COLO829 (cell line): ENCODE measurements at places on chromosomes 7 and 10.

DNA sequence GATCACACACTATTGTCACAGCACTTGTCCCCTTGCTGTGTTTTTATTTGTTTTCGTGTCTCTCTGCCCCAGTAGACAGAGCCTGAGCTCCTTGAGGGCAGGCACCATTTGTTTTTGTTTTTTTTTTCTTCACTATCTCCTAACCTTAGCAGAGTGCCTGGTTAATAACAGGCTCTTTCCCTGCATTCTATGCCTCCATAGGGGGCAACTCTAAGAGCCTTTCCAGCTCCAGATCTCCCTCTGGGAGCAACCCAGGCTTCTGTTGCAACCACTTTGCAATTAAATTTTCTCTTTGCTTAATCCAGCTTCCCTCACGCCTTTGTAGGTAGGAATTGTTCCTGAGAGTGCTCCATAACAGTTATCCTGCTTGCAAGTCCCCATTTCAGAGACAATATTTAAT, 148.4 kb downstream of the PLXDC2 start:
- no peak for DNase-seq

- no peak for DNase-seq
Measured at GRCh38 chr10:7015457-7015856, 395.4 kb downstream of the SFMBT2 start.

GRCh38 chr10:113427811-113428558, 124.9 kb upstream of the HABP2 start:
- DNase-seq, result no peak

DNA sequence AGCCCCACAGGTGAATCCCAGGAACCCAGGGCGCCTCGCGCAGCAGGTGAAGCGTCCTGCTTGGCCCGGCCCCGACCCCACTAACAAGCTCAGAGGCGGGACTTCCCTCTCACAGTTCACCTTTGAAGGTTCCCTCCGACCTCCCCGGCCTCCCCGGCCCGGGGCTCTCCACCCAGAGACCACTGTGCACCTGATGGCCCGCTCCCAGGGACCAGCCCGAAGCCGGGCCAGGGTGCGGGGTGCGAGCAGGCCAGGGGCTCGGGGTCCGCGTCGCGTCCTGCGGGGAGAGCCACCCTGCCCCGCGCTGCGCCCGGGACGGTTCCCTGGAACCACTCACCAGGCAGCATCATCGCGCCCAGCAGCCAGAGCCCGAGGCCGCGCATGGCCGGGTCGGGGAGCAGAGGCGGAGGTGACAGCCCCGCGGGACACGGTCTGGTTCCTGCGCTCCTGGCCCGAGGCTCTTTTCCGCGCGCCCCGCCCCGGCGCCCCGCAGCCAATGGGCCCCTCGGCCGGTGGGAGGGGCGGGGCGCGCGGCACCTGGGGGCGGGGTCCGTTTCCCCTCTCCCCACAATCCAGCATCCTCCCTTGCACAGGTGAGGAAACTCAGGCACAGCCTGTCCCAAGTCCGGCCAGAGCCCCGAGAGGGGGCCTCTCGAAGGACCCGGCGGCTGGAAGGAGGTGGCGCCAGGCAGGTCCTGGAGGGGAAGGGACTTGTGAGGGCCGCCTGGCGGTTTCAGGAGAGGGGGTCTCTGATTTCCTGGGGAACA, at the start of gene ADAM8:
TSS of gene ADAM8 (minus strand) at position 434 of the 767 bp plus-strand sequence. CDS start at position 383, 51 bp downstream.
- DNase-seq, result no peak

DNA sequence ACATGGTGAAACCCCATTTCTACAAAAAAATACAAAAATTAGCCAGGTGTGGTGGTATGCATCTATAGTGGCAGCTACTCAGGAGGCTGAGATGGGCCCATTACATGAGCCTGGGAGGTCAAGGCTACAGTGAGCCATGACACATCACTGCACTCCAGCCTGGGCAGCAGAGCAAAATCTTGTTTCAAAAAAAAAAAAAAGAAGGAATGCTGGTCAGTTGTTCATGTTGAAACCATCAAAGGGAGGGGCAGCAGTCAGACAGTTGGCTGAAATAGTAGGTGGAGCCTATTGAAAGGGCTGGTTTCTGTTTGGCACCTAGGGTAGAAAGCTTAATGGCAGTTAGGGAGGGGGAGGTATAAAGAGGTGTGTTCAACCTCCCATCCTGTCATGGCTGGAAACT, 323.0 kb downstream of the GALNT17 start:
- DNase-seq, result no peak

DNA sequence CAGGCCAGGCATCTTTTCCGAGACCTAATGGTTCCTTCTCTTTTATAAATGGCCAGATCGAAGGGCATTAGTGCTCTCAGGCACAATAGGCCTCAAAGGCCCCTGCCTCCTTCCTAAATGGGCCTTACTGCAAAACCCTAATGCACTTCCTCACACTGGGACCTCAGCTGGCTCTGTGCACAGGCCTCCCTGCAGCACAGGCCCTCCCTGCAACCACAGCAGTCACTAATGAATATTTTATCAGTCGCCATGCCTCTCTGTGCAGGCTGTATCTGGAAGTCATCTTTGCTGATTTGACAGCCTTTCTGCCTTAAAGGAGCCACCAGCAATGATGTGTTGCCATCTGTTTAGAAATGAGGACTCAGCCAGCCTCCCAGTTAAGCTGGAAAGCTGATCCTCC, 54.9 kb upstream of the SDK1 start:
- DNase-seq, result no peak

DNA sequence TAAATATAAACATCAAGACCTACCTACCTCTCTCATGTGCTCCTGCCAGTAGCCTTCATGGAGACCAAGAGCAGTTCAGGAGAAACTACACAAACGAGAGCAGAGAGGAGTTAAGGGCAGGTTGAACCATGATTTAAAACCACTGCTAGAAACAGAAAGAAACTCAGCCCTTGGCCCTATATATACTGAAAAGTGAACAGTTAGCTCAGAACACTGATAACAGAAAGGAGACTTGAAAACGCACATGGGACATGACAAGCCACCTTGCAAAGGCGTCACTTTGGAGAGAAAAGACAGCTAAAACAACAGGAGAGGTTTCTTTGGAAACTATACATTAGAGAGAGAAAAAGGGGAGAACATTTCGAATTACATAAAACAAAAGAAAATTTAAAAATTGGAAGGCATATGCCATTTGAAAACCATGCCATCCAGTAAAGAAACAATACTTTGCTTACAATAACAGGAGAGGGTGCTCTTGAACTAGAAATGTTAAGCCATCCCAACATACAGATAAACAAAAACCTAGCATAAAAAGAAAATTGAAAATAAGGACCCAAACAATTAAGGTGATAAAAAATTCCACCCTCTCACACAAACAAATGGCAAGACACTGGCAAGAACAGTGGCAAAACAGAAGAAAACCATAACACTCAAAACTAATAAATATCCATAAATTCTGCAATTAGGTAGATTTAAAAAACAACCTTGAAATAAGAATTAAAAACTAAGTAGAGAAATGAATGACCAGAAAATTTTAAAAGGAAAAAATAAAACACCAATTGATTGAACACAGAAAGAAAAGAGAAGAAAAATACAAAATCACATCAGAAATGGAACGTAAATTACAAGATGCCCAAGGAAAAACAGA, 232.7 kb downstream of the IMMP2L start:
- DNase-seq, result no peak

- no peak for DNase-seq
Measured at GRCh38 chr10:119368991-119369869, 161.9 kb downstream of the GRK5 start.

GRCh38 chr7:107103369-107103768, 58.9 kb downstream of the PRKAR2B start:
- no peak for DNase-seq

DNA sequence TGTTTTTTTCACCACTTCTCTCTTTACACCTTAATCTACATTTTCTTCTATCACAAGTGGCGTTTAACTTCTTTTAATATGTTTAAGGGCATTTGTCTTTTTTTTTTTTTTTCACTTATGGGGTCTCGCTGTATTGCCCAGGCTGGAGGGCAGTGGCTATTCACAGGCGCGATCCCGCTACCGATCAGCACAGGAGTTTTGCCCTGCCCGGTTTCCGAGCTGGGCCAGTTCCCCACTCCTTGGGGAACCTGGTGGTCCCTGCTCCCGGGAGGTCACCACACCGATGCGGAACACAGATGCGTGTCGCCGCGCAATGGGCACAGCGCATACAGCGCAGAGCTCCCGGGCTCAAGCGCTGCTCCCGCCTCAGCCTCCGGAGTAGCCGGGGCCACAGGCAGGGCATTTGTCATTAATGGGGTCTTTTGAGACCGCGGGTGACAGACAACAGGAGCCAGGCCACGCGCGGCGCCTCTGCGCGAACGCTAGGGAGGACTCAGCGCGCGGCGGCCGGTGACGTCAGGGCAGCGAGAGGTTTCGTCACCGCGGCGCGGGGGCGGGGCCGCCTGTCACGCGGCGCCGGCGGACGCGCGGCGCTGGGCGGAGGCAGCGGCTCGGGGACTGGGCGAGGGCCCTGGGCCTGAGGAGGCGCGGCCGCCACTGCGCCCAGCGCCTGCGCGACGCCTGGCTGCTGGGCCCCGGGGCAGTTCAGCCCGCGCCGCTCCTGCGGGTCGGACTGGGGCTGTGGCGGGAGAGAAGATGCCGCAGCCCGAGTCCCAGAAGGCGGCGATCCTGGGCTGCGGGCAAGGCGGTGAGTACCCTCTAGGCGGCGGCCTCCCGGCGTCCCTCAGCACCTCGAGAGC, at the start of gene GALNT11:
TSS of gene GALNT11 (plus strand) at position 598 of the 860 bp plus-strand sequence. CDS start 68,554 bp downstream, outside the sequence.
- peak; percentile 64 for DNase-seq

GRCh38 chr7:68576366-68576765, 1021.9 kb upstream of the AUTS2 start:
- no peak for DNase-seq

GRCh38 chr10:125628104-125629049, 54.6 kb downstream of the TEX36 start:
- DNase-seq, result no peak

DNA sequence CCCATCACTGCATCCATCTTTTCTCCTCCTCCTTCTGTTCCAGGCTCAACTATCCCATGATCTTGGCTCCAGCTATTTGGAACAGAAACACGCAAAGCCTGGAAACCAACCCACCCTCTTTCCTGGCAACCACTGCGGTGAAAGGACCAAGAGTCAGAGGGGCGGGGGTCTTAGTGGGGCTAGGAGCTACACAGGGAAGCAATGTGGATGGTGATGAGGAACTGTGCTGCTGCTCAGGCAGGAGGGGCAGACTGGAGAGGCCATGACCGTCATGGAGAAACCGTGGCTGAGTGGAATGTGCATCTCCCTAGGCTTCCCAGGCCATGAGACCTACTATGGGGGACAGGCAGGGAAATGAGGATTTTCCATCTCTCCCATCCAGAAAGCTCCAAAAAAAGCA, 25.6 kb downstream of the PLAC9 start:
- no peak for DNase-seq

GRCh38 chr7:44065431-44066110, at the start of gene PGAM2:
PGAM2 (minus strand) TSS chr7:44065567; CDS start chr7:44065529, 38 bp downstream.
- no peak for DNase-seq

- DNase-seq, result no peak
Measured at GRCh38 chr7:44935583-44935982, 43.2 kb downstream of the MYO1G start.

DNA sequence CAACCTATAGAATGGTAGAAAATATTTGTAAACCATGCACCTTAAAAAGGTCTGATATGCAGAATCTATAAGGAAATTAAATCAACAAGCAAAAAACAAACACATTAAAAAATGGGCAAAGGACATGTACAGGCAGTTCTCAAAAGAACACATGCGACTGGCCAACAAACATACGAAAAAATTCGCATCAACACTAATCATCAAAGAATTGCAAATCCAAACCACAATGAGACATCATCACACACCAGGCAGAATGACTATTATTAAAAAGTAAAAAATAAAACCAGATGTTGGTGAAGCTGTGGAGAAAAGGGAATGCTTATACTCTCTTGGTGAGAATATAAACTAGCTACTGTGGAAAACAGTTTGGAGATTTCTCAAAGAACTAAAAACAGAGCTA, 33.2 kb downstream of the TMEM229A start:
- DNase-seq, result no peak

- no peak for DNase-seq
Measured at GRCh38 chr10:30531751-30532530, 97.6 kb downstream of the LYZL2 start.

DNA sequence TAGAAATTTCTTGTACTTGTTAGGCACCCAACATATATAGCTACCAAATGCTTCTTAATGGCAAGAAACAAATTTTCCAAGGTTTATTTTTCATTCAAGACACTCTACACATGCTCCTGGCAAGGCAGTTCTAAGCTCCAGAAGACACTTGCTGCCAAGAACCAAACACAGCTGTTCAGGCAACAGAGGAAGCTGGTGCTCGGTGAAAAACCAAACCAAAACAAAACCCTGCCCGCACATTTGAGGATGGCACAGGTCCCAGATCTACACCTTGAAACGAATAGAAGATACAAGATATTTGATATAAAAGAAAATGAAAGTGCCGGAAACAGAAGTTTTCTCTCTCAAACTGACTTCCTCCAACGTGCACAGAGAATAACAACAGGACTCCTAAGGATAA, 4.9 kb upstream of the DNTT start:
- DNase-seq, result no peak

GRCh38 chr7:12578930-12579640, 8.6 kb downstream of the SCIN start:
- no peak for DNase-seq

- DNase-seq, result no peak
Measured at GRCh38 chr10:114584419-114584818, 73.7 kb downstream of the ABLIM1 start.

GRCh38 chr10:78865538-78865875, 203.3 kb upstream of the ZMIZ1 start:
- DNase-seq, result no peak
